Renal cortical epithelial cell (primary cell): ENCODE measurements at places on chromosomes 16 and 17. TPM values are rescaled to one million over a fixed set of nuclear protein-coding genes. Genes with fewer than 3 reads are reported as not detected.

DPEP3 gene
- not detected in 2 replicates for total RNA-seq

NIP7 gene
- total RNA-seq = 21.7 and 33.2 TPM in 2 replicates

ADGRG3 gene
- total RNA-seq = not detected in 2 replicates

GDPD1 gene
- 4.1 and 5.0 TPM in 2 replicates for total RNA-seq

CCL14 gene
- not detected in 2 replicates for total RNA-seq

SLC47A1 gene
- 2.4 TPM in 1 of 2 replicates, not detected in the other for total RNA-seq

GFAP gene
- 1.2 and 8.2 TPM in 2 replicates for total RNA-seq

KRT12 gene
- total RNA-seq = not detected in 2 replicates

COQ9 gene
- 53.3 and 95.2 TPM in 2 replicates for total RNA-seq

STH gene
- total RNA-seq = not detected in 2 replicates

MEFV gene
- total RNA-seq = 0.10 TPM in 1 of 2 replicates, not detected in the other

SRL gene
- 0.20 TPM in 1 of 2 replicates, not detected in the other for total RNA-seq

CCL1 gene
- not detected in 2 replicates for total RNA-seq

SLFN11 gene
- 6.0 and 8.2 TPM in 2 replicates for total RNA-seq

CALB2 gene
- total RNA-seq = not detected in 2 replicates

KRT24 gene
- total RNA-seq = not detected in 2 replicates

MYL11 gene
- total RNA-seq = not detected in 2 replicates

GP1BA gene
- total RNA-seq = not detected in 2 replicates

KRTAP17-1 gene
- total RNA-seq = not detected in 2 replicates

KRTAP16-1 gene
- not detected in 2 replicates for total RNA-seq

OTOP3 gene
- not detected in 2 replicates for total RNA-seq

CHD9NB gene
- total RNA-seq = 0.52 and 6.6 TPM in 2 replicates

GPR139 gene
- total RNA-seq = not detected in 2 replicates

CFAP97D1 gene
- total RNA-seq = under 0.01 TPM in 1 of 2 replicates, not detected in the other

PRSS27 gene
- 0.85 and 1.7 TPM in 2 replicates for total RNA-seq
